ENCODE measurements at places on chromosomes 13 and 19.

DNA sequence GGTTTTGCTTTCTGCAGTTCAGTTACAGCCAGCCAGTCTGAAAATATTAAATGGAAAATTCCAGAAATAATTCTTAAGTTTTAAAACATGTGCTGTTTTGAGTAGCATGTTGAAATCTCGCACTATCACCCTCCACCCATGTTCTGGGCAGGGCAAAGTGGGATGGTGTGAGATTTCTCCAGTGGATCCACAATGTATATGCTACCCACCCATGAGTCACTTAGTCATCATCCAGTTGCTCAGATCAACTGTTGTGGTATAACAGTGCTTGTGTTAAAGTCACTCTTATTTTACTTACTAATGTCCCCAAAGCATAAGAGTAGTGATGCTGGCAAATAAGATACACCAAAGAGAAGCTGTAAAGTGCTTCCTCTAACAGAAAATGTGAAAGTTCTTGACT is 56.4 kb downstream of the CYSLTR2 start:
- DNase-seq, result no peak

DNA sequence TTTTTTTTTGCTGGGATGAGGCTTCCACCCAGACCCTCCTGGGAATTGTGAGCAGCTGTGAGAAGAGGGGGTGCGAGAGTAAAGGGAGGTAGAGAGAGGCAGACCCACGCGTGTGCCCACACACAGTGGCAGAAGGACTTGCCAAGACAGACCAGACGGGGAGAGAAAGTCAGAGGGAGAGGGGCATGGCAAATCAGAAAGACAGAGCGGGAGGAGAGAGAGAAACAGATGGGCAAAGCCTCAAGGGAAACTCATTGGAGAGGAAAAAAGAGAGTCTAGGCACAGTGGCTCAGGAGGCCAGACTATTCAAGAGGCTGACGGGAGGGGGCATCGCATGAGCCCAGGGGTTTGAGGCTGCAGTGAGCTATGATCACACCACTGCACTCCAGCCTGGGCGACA is 17.0 kb downstream of the CATSPERG start:
- no peak for DNase-seq

- DNase-seq, result peak; percentile 41
Measured at GRCh38 chr13:99909836-99910619, 61.5 kb downstream of the ZIC5 start.

DNA sequence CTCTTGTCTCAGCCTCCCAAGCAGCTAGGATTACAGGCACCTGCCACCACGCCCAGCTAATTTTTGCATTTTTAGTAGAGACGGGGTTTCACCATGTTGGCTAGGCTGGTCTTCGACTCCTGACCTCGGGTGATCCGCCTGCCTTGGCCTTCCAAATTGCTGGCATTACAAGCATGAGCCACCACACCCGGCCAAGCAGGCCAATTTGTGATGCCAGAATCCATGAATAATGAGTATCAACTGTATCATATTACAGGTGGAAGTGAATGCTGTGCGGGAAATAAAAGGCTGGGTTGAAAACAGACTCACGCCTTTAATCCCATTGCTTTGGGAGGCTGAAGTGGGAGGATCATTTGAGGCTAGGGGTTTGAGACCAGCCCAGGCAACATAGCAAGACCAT is 3.6 kb upstream of the NFILZ start:
- no peak for DNase-seq

DNA sequence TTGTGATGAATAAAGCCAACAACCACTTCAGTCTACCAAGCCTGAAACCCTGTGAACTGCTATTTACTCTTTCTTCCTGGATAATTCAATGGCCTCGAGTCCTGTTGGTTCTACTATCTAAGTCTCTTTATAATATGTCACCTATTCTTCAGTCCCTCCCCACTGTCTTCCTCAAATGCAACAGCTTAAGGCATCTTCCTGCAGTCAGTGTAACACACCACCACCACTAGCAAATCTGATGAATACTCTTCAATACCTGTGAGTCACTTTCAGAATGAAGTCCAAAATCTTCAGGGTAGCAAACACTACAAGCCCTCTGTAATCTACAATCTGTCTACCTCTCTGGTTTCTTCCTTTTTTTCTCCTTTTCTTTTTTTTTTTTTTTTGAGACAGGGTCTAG is 32.9 kb downstream of the ZDHHC20 start:
- no peak for DNase-seq

DNA sequence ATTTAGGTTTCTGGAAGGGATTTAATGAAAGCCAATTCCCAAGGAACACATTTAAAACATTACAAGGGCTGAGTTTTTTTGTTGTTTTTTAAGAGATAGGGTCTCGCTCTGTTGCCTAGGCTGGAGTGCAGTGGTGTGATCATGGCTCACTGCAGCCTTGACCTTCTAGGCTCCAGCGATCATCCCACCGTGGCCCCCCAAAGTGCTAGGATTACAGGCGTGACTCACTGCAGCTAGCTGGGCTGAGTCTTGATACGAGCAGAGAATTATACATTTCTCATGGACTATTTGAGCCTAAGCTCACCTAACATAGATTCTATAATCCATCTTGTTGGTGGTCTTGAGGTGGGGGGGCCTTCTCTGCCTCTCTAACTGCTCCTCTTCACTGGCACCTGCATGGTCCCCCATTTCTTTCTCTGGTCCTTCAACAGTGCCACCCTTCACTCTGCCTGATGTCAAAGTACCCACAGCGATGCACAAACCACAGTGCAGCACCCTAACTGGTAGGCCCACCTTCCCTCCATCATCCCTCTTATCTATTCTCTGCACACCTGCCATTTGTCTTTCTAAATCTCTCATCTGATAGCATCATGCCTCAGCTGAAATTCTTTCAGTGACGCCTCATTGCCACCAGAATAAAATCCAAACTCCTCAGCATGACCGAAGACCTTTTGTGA is 37.4 kb downstream of the DOCK9 start:
- DNase-seq, result no peak
